ENCODE measurements at places on chromosomes 12 and 14.

GRCh38 chr12:34302131-34302885 is 280.0 kb downstream of the ALG10 start:
- DNase-seq: no peak

GRCh38 chr12:31519511-31519910 is 71.4 kb downstream of the DENND5B start:
- DNase-seq: no peak

DNA sequence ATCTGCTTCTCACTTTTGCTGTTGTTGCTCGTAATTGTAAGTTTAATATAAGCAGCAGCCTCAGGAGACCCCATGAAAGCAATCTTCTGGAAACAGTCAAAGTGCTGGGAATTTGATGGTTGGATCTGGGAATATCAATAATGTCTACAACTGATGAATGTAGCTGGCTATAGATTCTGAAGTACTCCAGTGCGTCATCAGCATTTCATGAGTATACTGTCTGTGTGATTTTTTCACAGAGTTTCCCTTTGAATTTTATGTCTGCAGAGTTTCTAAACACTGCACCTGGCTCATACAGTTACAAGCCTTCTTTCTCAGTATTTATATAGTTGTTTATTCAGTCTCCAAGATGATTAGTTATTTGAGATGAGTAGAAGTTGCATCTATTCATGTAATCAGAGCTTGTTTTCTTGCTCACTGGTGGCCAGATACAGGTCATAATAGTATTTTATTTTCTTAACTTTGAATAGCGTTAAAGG is 222.3 kb downstream of the RAD51B start:
- no peak for DNase-seq

GRCh38 chr12:106584104-106585064 is 1.6 kb downstream of the RFX4 start:
- DNase-seq: no peak

GRCh38 chr12:88934163-88934747 is 354.0 kb upstream of the KITLG start:
- no peak for DNase-seq

DNA sequence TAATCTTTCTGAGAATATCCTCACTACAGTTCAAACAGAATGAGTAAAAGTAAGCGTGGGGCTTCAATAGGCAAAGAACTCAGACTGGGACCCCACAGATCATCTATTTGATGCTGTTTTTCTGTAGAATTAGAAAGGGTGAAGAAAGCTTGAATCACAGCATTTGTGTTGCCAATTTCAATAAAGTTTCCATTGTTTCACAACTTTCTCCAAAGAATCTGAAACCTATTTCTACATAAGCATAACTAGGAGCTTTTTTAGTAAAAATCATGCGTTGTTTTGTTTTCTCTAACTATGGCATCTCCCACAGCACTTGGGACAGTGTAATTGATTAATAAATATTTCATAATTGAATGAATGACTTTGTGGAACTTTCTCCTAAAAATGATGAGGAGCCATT is 16.7 kb upstream of the NEDD1 start:
- DNase-seq: no peak
